ENCODE measurements at places on chromosomes 7 and 10.

- DNase-seq, result no peak
Measured at GRCh38 chr10:105840288-105840770, 1199.2 kb downstream of the SORCS3 start.

- DNase-seq, result no peak
Measured at GRCh38 chr7:54615537-54615936, 73.4 kb downstream of the VSTM2A start.

- DNase-seq, result no peak
Measured at GRCh38 chr7:107563081-107563774, 492 bp downstream of the COG5 start.

DNA sequence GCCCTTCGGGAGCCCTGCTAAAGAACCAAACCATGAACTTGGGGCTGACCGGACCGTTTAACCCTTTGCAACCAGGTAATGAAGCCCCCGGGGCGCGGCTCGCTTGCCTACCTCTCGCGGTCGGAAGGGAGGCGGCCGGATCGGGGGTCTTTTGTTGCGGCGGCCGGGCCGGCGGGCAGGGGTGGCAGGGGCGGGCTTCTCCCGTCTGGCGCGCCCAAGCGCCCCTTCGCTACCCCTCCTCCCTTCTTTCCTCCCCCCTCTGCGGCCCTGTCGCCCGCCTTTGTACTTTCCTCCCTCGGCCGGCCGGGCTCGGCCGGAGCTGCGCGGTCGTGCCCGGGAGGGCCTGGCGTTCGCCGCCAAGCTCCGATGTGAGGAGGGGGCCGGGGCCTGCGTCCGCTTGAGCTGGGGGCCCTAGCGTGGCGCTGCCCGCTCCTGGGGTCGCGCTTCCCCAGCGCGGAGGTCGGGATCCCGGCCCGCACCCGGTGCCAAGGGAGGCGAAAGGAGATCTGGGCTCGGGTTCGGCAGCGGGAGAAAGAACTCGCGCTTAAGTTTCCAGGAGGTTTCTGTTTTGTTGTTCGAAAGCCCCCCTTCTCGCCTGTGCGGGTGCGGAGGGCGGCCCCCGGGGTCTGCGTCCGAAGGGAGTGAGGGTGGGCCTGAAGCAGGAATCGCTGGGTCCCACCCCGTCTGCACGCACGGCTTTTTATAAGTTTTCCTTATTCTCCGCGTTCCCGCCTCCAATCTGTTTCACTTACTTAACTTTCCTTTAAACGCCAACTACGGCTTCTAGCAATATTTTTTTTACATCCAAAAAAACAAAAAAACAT, 436.8 kb upstream of the GALNT17 start:
- DNase-seq, result no peak

GRCh38 chr7:50266635-50267386, 37.7 kb upstream of the IKZF1 start:
- DNase-seq, result no peak
